Activated T-helper 1 cell treated with anti-CD3 and anti-CD28 coated beads, Interleukin-2, amount 50 U/mL, for 16 hours (primary cell): ENCODE measurements at places on chromosomes 1 and 21.

GRCh38 chr1:151147132-151147503, 687 bp upstream of the SEMA6C start:
- DNase-seq = no peak

- DNase-seq = no peak
Measured at GRCh38 chr1:56644064-56644918, 823 bp upstream of the PRKAA2 start.

DNA sequence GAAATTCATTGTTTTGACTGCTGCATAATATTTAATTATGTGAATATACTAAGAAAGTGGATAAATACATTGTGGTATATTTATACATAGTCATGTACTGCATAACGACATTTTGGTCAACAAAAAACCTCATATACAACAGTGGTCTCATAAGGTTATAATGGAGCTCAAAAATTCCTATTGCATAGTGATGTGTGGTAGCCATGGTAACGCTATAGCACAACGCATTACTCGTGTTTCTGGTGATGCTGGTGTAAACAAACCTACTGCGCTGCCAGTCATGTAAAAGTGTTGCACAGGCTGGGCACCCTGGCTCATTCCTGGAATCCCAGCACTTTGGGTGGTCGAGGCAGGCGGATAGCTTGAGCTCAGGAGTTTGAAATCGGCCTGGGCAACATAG, 52.6 kb upstream of the NHLH2 start:
- DNase-seq = no peak

GRCh38 chr1:10586125-10586524, 111.4 kb downstream of the PEX14 start:
- DNase-seq = no peak

GRCh38 chr1:216210081-216210480, 213.2 kb downstream of the USH2A start:
- DNase-seq = no peak

DNA sequence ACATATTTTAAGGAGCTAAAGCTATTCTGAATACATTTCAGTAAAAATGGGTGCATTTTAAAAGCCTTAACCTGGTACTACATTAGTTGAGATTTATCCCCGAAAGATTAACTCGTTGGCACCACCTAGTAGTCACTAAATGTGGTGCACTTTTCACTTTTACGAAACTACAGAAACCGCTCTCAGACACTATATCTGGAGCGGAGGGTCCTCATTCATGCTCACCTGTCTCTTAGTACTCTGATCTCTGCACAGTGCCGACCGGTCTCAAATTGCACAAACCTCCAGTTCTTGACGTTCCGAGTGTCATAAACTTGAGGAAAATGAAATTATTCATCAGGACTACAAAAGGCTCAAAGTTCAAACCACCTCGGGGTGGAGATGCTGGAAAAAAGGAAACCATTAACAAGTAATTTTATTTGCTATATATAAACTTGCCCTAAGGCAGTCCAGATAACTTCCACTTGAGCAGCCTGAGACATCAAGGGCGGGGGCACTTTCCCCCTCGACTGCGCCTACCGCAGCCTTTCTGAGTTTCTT, 722 bp downstream of the LZIC start:
- DNase-seq = no peak

- no peak for DNase-seq
Measured at GRCh38 chr1:72670902-72671301, 388.6 kb upstream of the NEGR1 start.

DNA sequence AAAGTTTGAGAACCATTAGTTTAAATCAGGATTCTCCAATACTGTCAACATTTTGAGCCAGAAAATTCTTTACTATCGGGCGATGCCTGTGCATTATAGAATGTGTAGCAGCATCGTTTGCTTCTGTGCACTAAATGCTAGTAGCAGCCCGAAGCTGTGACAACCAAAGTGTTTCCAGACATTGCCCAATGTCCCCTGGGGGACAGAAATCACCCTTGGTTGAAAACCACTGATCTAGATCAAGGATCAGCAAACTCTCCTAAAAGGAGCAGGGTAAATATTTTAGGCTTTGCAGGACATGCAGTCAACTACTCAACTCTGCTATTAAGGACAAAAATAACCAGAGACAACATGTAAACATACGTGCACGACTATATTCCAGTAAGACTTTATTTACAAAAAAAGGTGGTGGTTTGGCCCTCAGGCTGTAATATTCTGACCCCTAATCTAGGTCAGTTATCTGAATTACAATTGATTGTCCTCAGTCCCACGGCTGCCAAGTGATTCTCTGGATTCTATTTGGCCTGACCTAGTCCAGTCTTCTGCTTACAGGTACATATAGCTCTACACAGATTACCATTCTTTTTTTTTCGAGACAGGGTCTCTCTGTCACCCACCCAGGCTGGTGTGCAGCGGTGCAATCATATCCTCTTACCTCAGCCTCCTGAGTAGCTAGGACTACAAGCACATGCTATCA, 10.6 kb downstream of the FAF1 start:
- DNase-seq = no peak

DNA sequence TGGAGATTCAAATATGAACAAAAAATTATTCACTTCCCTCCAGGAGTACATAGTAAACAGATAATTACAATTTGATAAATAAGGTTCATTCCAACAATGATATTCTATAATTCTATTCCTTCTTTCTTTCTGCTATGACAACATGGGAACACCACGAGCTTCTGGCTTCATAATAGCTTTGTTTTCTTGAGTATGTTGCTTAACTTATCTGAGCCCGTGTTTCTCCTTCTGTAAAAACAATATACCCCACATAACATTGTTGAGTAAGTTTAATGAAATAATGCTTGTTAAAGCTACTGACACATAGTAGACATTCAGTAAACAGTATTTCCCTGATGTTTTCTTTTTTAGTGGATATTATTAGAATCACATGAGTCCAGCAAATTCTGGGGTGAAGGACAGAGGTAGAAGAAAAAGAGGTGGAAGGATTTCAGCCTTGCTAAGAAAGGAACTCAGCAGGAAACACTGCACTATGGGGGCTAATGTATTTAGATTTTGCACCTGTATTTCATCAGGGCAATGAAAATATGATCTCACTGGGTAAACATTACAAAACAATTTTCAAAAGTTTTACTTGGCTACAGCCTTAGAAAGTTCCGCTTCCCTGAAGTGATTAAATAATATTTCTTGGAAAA, 430.8 kb upstream of the C1orf87 start:
- DNase-seq = no peak

- no peak for DNase-seq
Measured at GRCh38 chr1:187122566-187122965, 293.8 kb downstream of the PLA2G4A start.

GRCh38 chr1:18747671-18748070, 111.8 kb downstream of the TAS1R2 start:
- DNase-seq = no peak

- no peak for DNase-seq
Measured at GRCh38 chr1:244113532-244114320, 62.6 kb downstream of the ZBTB18 start.

GRCh38 chr1:41906943-41907342, 11.8 kb downstream of the HIVEP3 start:
- no peak for DNase-seq

DNA sequence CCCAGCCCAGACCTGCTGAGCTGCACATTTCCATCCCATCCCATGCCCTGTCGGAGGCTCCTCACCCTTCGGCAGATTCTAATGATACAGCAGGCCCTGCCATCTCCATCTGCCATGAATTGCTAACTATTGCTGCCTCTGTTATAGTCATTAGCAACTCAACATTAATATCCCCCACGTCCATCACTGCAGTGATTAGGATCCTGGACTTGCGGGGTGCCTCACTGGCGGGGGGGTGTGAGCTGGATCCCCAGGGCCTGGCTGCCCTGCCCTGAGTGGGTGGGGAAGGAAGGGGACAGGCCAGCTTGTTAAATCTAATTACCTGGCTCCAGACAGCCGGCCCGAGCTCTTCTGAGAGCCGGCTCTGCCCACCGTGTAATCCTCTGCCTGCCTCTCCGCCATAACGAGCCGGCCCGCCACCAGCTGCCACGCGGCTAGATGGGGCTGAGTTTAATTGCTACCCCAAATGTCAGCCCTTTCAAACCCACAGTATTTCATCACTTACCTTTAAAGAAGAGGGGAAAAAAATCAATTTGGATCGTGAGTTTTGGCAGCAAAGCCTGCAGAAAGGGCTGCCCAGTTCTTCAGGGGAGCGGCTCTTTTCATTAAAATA, 227.3 kb upstream of the CSF3R start:
- no peak for DNase-seq

- DNase-seq = no peak
Measured at GRCh38 chr1:52919723-52920483, 1.6 kb downstream of the ECHDC2 start.

DNA sequence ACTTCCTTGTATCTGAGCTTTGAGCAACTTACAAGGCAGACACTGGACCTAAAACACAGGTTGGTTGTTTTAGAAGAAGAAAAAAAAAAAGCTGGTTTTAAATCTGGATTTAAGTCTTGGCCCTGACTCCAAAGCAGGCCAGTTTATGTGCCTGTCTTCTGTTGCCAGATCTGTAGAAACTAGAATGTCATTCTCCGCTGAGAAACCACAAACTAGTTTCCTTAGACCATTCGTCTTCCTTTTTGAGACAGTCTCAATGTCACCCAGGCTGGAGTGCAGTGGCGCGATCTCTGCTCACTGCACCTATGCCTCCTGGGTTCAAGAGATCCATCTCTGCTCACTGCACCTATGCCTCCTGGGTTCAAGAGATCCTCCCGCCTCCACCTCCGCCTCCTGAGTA, 33.9 kb downstream of the APP start:
- DNase-seq = no peak

DNA sequence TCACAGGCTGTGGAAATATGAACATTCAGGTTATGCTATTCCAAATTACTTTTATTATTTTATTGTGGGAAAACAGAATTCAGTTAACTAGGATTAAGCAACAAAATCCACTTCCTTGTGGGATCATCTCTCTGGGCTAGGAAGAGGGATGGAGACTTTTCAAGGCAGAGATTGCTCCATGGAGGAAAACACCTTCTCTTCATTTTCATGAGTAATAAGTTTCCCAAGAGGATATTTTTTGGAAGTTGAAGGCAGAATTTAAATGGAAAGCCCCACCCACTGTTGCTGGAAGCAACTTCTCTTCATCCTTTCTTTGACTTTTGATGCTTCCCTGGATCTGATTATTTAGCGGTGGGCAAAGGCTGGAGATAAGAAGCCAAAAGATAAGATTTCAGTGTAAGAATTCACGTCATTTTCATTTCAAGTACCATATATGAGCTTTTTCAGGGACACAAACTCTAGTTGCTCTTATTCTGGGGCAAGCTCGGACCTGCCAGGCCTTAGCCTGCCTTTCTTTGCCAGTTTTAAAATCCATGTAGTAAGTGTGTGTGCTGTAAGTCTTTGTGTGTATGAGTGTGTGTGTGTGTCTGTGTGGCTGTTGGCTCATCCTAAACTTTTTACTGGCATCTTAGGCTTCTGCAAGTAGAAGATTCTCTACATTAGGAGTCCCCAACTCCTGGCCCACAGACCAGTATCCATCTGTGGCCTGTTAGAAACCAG, 11.7 kb upstream of the IL24 start:
- DNase-seq = no peak

DNA sequence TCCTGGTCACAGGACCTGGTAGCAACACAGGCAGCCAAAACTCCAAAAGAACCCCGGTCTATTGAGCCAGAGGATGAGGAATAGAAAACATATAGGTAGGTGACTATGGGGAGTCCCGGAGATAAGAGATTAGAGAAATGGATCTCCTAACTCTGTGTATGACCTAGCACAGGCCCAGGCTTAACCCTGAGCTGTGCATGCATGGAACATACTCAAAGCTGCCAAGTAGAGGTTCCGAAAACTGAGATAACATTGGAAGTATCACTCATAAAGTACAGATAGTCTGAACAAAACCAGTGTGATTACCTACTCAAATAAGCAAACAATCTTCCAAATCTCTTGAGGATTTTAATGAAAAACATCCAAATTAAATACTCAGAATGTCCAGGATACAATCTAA, 31.5 kb upstream of the PRDX6 start:
- DNase-seq = no peak

DNA sequence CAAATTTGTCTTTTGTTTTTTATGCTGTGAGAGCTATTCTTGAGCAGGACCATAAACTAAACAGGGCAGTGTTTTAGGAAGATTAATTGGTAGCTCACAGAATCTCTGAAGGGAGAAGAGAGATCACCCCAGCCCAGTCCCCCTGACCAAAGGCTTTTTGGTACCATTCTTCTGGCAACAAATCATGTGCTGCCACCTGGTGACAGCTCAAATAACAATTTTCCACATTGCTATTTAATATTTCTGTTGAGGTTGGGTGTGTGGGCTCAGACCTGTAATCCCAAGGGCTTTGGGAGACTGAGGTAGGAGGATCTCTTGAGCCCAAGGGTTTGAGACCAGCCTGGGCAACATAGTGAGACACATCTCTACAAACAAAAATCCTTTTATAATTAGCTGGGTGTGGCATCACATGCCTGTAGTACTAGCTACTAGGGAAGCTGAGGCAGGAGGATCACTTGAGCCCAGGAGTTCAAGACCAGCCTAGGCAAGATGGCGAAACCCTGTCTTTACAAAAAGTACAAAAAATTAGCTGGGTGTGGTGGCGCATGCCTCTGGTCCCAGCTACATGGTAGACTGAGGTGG, 2.2 kb upstream of the TESK2 start:
- DNase-seq = peak; percentile 22

GRCh38 chr1:176111835-176112234, 95.3 kb downstream of the COP1 start:
- no peak for DNase-seq

GRCh38 chr1:43043695-43044094, 85.0 kb upstream of the SLC2A1 start:
- DNase-seq = no peak

DNA sequence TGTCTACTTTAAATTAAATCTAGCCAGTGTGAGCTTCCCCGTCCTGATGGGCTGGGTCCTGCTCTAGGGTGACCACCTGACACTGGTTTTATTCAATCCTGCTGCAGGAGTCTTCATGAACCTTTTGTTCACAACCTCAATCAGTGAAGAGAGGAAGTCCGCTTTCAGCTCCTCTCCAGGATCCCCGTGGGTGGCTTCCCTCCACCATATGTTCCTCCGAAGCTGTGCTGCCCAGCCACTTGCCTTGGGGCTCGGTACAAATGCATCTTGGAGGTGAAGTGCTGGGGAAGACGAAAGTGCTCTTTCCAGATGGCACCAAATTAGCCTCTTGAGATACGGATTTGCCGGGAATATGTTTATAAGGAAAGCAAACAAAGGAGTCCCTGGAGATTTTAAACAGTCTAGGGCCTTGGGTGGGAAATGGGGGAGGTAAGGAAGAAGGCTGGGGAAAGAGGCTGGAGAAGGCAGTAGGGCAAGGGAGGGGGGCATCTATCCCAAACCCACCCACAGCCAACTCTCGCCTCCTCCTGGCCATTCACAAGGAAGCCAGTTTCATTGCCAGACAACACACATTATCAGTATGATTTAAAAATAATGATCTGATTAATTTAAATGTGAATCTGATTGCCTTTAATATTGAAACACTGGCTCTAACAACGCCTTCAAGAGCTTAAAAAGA, 430.8 kb downstream of the DISC1 start:
- no peak for DNase-seq

GRCh38 chr1:114530224-114530623, 19.2 kb upstream of the TRIM33 start:
- no peak for DNase-seq

GRCh38 chr1:205706601-205707502, 26.5 kb upstream of the SLC45A3 start:
- DNase-seq = no peak

GRCh38 chr1:156608036-156608674, 6.9 kb upstream of the GPATCH4 start:
- DNase-seq = no peak

GRCh38 chr1:85379203-85380136, 85.5 kb downstream of the DDAH1 start:
- DNase-seq = no peak
